Left ventricle myocardium inferior (tissue), 1 donor: ENCODE measurements at places on chromosomes 16 and 17.

DNA sequence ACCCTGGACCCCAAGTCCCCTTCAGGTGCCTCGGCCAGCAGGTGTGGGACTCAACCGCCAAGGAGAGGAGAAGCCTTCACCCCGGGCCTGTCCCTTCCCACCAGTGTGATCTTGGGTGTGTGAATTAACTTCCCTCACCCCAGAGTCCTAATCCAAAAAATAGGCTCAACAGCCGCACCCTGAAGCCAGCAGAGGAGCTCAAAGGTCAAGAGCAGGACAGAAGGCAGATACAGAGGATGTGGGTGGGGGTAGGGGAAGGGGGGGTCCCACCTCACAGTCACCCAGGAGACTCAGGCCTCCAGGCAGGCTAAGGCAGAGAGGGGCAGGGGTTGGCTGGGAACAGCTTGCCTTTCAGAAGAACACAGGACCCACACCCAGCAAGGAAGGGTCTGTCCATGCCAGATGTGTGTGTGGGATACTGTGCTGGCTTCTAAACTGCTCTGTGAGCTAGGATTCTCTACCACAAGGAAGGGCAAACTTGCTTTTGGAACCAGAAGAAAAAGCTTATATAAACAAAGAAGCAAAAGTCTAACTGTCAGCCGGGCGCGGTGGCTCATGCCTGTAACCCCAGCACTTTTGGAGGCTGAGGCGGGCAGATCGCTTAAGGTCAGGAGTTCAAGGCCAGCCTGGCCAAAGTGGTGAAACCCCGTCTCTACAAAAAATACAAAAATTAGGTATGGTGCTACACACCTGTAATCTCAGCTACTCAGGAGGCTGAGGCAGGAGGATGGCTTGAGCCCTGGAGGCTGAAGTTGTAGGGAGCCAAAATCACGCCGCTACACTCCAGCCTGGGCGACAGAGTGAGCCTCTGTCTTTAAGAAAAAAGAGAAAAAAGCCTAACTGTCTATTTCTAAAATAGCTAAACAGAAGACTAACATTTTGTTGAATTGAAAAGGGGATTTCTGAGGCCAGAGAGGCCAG is 4.6 kb downstream of the PIEZO1 start:
- DNase-seq = no peak

DNA sequence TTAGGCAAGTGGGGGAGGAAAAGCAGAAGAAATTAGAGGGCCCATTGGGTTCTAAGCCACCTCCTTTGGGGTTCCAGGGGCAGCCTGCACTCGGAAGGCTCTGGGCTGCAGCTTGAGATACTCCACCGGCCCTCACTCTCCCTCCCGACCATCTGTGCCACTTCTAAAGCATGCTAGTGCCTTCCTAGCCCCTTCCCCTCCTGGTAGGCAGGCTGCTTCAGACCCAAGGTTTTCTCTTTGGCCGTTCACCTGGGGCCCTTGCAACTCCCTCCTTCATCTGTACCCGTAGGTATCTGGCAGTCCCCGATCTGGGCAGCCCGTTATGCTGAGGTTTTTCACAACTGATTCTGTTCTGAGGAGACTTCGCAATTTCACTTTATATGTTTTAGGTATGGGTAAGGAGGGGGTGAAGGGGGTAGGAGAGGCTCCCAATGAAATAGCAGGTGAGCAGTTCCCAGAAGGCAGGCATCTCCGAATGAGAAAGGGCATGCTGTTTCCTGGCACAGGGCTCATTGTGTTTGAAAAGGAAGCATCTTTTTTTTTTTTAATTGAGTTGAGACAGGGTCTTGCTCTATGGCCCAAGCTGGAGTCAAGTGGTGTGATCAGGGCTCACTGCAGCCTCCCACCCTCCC is 98.7 kb downstream of the RAB11FIP4 start:
- no peak for DNase-seq

GRCh38 chr16:81432937-81433557 is 11.6 kb upstream of the CMIP start:
- no peak for DNase-seq

DNA sequence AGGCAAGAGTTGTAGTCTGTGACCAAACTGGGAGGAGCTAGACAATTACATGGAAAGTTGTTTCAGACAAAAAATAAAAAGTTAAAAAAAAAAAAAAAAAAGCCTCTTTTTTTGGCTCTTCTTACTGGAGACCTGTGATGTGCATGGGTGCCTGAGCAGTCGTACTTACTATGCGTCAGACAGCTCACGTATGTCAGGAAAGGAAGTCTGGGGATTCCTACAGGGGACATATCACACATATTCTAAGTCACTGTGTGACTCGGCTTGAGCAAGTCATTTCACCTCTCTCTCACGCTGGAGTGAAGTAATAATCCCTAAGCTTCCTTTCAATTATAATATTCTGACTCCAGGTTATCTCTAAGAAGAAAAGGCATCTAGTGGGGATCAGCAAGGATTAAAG is 6.0 kb downstream of the SLFN14 start:
- DNase-seq = no peak

- no peak for DNase-seq
These were observed 38.2 kb upstream of the IL21R start for GRCh38 chr16:27363797-27364196.

- no peak for DNase-seq
These were observed 40.3 kb upstream of the CCNF start for GRCh38 chr16:2388875-2389433.

DNA sequence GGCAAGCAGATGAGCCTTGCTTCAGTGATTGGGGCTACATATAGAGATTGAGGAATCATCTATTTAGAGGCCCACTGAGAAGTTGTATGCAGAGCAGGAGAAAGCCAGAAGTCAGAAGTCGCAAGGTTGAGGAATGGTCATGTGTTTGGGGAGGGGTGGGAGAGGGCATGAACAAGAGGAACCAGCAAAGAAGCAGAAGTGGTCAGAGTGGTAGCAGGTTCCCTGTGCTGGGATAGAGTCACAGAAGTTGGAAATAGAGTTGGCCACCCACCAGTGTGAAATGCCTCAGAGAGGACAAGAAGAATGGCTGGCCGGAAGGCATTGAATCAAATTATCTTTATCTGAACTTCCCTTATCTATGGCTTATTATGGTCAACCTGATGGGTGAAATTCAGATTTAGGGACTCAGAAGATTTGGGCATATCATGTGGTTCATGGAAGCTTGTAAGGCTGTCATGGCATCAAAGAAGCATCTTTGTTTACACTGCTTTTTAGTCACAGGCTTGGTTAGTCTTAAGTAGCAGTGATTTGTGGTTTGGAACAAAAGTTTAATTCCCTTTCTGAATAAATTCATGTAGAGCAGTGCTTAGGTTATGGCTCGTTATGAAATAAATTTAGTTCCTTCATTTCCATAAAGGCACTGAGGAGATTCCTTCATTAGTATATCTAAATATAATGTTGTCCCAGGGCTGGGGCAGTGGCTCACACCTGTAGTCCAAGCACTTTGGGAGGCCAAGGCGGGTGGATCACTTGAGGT is 19.7 kb downstream of the MAP3K3 start:
- DNase-seq = no peak

- DNase-seq = no peak
These were observed 120.6 kb upstream of the RBBP6 start for GRCh38 chr16:24418733-24419132.

GRCh38 chr16:83586461-83587200 is 221.1 kb upstream of the HSBP1 start:
- no peak for DNase-seq

DNA sequence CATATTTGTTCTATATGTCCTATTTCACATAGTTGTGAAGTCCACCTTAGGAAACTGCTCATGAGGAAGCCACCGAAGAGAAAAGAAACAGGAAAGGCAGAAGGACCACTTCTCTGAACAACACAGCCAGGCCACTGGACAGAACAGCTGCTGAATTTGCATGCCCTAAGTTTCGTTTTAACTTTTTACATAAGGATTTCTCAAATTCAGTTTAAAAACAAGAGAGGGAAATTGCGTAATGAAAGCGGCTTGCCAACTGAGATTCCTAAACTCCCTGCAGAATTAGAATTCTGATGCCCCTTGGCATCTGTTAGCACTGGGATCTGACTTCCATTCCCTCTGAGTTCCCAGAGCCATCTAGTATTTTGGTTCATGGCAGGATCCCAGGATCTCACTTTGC is 5.0 kb upstream of the CCL8 start:
- DNase-seq = no peak

- no peak for DNase-seq
These were observed 31.2 kb downstream of the MNT start for GRCh38 chr17:2369551-2370210.

- DNase-seq = no peak
These were observed 41.1 kb downstream of the SRL start for GRCh38 chr16:4200781-4201137.

- no peak for DNase-seq
These were observed 4.8 kb downstream of the RPA1 start for GRCh38 chr17:1834380-1835149.

DNA sequence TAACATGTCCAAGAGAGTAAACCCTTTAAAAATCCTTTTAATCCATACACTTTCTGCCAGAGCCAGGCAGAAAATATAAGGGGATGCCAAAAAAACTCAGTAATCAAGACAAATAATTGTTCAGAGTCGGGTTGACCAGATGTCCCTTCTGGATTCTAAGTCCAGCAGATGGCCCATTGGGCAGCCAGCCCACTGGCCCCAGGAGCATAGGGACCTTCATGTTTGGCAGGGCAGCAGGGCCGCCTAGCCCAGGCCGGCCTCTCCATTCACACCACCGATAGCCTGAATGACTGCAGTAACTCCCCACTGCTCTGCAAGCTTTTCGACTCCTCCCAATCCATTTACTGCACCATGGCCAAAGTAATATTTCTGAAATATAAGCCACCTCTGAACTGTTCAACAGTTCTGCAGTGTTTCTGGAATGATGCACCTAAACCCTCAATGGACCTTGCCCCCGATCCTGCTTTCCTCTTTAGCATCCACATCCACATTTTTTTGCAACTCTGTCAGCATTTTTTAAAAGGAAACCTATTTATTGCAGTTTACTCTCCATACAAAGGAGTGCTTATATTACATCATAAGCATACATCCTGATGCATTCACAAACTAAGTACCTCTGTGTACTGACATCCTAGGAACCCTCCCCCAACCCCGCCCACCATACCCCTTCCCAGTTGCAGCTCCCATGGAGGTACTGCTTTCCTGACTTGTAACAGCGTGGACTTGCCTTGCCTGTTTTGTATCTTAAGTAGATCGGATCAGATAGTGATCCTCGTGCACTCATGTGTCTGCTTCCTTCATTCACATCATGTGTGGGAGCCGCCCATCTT is 46.4 kb downstream of the LDHD start:
- peak; percentile 69 for DNase-seq

DNA sequence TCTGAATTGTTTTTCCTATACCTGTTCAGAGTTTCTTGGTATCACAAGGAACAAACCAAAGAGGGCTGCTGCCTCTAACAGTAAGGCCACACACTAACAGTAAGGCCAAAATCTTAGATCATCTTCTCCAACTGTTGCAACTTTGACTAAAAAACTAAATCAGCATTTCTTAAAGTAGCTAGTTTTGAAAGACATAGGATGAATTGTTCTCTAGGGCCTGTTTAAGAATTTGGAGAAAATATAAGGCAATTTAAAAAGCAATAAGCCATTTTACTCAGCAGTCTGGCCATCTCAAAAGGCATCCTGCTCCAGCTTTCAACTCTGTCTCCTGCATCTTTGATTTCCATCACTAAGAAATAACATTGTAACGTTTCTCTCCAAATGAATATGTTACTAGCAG is 105.0 kb upstream of the MON1B start:
- DNase-seq = no peak

GRCh38 chr17:70166615-70167014 is 2.7 kb upstream of the KCNJ2 start:
- no peak for DNase-seq

- DNase-seq = no peak
These were observed 10.2 kb upstream of the SEC14L1 start for GRCh38 chr17:77130525-77130924.
